B cell (primary cell): ENCODE measurements at places on chromosomes 1 and 21. TPM values are rescaled to one million over a fixed set of nuclear protein-coding genes. Genes with fewer than 3 reads are reported as not detected.

DNA sequence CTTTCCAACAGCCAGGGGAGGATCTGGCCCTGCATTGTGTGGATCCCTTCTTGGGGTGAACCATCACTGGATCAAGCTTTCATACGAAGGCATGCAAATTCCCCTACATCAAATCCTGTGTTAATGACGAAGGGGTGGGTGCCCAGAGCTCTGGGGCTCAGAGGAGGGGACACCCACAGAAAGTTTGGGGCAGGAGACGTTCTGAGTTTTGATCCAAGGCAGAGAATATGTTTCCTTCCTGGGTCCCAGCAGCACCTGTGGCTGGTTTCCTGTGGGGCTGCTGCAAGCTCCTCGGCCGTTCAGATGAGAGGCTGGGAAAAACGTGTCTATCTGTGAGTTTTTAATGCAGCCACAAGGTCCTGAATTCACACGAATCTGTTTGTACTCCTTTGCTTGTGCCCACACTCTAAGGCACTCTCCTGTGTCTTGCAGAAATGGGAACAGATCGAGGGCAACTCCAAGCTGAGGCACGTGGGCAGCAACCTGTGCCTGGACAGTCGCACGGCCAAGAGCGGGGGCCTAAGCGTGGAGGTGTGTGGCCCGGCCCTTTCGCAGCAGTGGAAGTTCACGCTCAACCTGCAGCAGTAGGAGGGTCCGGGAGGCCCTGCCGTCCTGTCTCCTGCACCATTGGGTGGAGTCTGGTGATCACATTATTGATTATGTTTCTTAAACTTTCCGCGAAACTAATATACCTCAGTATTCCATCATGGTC is 147.1 kb downstream of the PGBD5 start:
- no peak for DNase-seq

DNA sequence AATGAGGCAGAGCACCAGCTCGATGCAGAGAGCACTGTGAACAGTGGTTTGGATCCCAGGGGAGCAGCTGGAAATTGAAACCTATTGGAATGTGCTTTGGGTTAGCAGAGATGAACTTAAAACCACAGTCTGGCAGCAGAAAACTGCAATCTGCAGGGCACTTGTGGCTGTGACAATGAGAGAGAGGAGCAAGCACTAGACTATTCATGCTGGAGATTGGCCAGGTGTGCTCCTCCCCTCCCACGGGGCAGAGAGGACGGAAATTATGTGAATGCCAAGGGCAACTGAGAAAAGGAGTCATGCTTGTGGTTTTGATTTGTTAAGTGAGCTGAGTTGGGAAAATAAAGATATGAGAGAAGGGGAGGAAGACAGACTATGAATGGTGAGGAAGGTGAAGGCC is 38.1 kb downstream of the HSD3B2 start:
- no peak for DNase-seq

DNA sequence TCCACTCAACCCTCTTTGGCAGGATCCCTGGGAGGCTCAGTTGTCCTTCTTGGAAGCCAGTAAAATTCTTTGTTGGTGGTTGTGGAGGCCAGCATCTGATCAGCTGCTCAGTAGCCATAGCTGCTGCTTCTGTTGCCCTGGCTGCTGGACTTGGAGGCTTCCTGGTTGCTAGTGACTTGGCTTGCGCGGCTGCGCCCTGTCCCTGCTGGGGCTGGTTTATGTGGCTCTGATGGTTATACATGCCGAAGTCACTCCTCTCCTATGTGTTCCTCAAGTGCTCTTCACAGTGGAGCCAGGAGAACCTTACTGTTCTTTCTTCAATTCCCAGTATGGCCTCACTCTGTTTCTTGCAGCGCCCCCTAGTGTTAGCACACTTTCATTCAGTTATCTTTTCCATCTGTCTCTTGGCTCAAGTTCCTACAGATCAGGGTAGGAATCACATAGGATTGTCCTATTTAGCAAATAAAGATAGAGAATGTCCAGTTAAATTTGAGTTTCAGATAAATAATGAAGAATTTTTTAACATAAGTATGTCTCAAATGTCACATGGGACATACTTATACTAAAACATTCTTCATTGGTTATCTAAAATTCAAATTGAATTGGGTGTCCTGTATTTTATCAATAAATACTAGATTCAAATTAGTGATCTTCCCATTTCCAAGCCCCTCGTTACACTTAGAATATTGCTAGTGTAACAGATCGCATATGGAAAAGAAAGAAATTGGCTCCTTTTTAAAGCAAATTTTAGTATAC is 176.5 kb downstream of the TGFB2 start:
- DNase-seq = peak; percentile 61

- no peak for DNase-seq
Measured at GRCh38 chr1:58588396-58588795, 11.3 kb upstream of the TACSTD2 start.

DNA sequence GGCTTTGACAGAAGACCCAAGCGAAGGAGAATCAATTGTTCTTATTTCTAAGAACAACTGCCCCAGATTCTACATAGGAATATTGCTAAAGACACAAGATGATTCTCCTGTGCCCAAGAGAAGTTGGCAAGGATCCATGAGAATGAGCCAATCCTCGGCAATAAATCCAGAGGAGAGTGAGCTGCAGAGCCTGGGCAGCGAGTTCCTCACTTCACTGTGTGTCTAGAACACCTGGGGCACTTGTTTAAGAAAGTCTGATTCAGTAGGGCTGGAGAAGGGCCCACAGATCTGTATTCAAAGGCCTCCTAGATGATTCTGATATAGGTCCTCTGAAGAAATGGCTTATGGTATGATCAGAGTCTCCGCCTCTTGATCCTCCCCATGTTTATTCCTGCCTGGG is 31.8 kb downstream of the GADD45A start:
- no peak for DNase-seq

- peak; percentile 3 for DNase-seq
Measured at GRCh38 chr21:22575165-22575584, 1577.0 kb downstream of the NCAM2 start.

- DNase-seq = no peak
Measured at GRCh38 chr1:220734571-220735326, 13.4 kb upstream of the MTARC2 start.

- peak; percentile 31 for DNase-seq
Measured at GRCh38 chr1:111392460-111392945, 35.0 kb downstream of the OVGP1 start.

DNA sequence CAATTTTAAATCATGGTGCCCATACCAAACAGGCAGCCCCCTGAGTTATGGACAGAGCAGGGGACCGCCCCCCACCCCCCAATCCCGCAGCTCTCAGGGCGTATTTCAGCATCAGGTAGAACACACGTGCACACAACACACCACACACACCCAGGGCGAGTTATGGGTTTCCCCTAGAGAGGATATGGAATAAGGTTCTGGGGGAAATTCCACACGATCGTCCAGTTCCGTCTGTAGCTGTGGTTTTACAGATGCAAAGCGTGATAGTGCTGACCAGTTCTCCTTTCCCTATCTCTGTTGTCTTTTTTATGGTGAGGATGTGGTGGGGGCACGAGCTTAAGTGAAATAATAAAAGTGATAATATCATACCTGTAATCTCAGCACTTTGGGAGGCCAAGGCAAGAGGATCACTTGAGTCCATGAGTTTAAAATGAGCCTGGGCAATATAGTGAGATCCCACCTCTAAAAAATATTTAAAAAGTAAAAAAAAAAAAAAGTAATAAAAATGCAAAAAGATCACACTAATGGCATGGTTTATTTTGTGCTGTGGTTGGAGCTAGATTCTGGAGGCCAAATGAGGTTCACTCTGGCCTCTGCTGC is 25.1 kb downstream of the C2CD2 start:
- DNase-seq = peak; percentile 81

DNA sequence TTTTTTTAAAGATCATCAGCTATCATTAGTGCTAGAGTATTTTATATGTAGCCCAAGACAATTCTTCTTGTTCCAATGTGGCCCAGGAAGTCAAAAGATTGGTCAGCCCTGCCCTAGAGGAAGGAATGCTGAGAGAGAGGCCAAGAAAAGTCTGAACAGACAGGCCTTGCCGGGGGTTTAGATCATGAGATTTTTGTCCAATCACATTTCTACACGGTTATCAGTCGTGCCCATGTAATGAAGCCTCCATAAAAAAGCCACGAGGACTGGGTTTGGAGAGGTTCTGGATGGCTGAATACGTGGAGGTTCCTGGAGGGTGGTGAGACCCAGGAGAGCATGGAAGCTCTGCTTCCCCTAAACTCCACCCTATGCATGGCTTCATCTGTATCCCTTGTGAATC is 24.3 kb upstream of the ENO1 start:
- DNase-seq = no peak

DNA sequence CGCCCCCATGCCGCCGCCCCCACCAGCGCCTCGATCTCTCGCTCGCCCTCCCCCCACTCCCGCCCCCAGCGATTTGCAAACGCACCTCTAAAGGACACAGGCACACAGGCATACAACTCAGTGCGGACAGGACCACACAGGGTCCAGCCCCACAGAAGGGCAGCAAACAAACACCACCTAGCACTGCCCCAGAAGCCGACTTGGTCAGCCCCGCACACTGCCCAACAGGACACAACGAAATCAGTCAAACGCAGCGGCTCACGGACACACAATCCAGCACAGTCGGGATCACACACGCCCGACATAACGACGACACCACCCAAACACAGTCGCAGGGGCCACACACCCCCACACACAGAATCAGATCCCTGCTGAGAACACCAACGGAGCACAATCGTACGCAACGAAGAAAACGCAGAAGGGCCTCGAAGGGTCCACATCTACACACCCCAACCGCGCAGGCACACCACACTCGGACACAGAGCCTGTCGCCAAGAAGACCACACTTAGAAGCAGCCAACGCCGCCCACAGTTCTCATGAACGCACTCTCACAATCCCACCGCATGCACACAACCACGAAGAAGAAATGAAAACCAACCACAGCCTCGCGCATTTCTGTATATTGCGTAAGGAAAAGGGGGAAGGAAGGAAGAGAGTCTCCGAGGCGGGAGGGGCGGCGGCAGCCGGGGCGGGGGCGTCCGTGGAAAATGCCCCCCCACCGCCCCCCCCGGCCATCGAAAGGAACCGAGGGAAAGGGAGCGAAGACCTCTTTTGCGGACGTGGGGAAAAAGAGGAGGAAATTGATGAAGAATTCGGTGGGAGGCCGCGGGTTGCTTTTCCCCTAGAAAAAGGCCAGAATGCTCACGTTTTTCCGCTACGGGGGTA is 481 bp downstream of the TAL1 start:
- peak; percentile 76 for DNase-seq

DNA sequence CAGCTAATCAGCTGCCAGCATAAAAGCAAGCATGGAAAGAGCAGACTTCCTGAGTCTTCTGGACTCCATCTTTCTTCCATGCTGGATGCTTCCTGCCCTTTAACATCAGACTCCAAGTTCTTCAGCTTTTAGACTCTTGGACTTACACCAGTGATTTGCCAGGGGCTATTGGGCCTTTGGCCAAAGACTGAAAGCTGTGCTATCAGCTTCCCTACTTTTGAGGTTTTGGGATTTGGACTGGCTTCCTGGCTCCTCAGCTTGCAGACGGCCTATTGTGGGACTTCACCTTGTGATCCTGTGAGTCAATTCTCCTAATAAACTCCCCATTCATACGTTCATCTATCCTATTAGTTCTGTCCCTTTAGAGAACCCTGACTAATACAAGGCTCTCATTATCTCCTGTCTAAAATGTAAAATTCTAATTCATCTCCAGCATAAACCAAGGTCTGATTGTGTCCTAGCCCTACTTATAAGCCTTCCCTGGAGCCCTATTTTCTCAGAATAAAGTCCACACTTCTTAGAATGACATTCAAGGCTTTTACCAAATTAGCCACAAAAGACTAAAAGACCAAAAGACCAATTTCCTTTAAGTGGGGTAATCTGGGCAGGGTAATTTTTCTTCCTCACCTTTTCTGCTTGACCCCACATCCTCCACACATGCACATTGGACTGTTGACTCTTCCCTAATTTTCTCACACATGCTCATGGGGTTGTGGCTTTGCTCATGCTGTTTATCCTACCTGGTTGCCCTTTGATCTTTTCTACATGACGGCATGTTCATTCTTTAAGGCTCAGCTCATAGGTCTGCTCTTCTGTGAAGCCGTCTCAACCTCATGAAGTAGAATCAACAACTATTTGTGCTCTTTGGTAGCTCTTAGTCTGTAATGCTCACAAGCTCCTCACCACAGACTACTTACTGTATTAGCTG is 18.1 kb upstream of the ENAH start:
- DNase-seq = no peak

GRCh38 chr1:3274972-3275371 is 179.5 kb upstream of the ARHGEF16 start:
- no peak for DNase-seq

The GADD45A gene
- polyA plus RNA-seq = 11.6 and 19.2 TPM in 2 replicates

The COL11A1 gene
- not detected in 2 replicates for polyA plus RNA-seq
